ENCODE measurements at places on chromosomes 16 and 17. TPM values are rescaled to one million over a fixed set of nuclear protein-coding genes. Genes with fewer than 3 reads are reported as not detected.

DNA sequence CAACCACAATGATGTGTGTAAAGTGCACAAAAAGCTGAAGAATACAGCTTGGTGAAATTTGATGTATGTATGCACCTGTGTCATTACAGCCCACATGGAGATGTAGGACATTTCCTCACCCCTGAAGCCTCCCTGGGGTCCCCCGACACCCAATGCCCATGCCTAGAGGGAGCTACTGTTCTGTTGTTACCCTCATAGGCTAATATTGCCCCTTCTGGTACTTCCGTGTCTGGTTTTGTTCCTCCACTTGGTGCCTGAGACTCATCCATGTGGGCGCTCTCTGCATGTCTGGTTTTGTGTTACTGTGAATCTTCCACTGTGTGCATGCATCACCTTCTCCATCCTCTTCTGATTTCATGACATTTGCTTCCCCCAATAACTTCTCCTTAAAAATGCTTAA lies 18.6 kb downstream of the TNFRSF13B start:
- DNase-seq: no peak

DNA sequence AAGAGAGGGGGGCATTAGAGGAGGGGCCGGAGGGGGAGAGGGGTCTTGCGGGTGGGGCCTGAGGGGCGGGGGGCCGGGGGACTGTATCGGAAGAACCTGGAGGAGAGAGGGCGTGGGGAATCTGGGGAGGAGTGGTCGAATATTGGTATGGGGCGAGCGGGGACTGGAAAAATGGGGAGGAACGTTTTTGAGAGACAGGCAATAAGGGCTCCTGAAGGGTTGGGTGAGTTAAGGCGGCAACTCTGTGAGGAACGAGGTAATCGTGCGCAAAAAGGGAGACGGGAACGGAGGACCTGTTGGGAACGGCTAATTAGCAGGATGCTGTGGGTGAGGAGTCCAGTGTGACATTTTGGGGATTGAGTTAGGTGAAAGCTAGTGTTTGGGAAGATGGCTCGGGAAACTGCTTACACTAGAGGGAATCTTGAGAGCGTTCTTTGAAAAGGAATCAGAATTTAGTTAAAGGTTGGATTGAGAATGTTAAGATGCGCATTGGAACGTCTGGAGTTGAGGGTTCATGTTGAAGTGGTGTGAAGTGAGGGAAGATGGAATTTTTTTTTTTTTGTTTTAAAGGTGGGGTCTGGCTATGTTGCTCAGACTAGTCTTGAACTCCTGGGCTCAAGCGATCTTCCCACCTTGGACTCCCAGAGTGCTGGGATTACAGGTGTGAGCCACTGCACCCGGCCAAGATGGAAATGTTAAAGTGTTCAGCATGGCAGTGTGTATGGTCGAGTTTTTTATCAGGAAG lies 662 bp downstream of the WIPF2 start:
- DNase-seq: no peak

DNA sequence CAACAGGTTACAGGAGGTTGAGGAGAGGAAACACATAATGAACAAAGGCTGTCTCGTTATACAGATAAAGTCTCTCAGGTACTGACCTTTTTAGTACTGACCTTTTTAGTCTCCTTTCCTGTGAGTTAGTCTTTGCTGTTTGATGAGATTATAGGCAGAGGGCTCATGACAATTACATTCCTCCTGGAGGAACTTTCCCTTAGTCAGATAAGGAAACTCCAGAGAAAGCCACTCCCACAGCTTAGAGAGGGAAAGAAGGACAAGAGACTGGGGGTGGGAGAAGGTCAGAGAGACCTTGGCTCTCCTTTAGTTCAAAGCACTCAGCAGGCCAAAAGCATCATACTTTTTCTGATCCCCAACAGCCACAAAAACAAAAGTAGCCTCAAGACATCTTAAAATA lies 15.3 kb upstream of the PSMD7 start:
- DNase-seq: no peak

DNA sequence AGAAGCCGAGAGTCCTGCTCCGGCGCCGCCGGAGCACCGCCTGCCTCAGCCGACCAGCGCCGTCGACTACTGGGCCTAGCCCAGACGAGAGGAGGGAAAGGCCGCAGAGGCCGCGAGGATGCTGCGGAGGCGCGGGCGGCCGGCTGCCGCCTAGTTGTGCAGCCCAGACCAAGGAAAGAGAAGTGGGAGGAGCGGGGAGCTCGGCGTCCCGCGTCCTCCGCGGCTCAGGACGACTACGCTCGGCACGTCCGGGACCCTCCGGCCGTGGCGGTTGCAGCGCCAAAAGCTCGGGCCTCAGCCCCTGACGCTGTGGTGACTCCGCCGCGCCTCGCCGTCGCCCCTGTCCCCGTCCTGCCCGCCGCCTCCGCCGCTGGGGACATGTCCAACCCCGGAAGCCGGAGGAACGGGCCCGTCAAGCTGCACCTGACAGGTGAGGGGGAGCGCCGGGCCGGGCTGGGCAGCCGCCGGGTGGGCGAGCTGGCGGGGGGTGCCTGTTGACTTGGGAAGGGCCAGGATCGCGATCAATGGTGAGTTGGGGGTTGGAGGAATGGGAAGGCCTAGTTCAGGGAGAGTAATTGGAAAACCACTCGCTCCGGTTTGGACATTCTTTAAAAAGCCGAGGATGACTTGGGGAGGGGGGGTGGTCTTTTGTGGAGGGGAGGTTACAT lies 37.7 kb downstream of the RNF135 start:
- no peak for DNase-seq

GRCh38 chr17:41702712-41703111 lies 9.4 kb upstream of the GAST start:
- DNase-seq: no peak

- DNase-seq: no peak
Measured at GRCh38 chr17:80116921-80117380, 15.6 kb downstream of the GAA start.

DNA sequence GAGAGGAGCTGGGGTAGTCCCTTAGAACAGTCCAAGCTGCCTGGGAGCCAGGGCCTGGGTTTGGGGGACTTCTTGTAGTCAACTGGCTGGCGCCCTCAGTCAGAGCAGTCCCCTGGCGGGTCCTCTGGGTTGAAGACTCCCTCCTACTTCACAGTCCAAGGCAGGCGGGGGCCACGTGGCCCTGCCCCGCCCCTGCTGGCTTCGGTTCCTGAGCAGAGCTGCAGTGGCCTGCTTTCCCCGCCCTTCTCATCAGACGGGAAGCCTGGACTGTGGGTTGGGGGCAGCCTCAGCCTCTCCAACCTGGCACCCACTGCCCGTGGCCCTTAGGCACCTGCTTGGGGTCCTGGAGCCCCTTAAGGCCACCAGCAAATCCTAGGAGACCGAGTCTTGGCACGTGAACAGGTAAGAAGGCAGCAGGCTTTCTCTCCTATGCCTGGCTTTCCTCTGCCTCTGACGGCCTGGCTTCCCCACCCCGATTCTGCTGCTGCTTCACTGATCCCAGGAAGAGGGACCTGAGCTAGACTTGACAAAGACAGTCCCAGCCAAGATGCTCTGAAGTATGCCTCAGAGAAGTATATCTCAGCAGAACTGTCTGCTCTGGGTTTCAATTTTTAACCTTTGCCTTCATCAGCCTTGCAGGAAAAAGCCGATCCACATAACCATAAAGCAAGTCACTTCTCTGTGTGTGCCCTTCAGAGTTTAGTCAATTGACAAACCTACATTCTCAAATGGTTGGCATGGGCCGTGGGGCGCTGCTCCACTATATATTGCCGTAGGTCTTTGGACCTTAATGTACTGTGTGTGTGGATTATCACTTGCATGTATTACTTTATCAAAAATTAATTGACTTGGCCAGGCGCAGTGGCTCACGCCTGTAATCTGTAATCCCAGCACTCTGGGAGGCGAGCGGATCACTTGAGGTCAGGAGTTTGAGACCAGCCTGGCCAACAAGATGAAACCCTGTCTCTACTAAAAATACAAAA lies 56.3 kb downstream of the SF3B3 start:
- DNase-seq: no peak

DNA sequence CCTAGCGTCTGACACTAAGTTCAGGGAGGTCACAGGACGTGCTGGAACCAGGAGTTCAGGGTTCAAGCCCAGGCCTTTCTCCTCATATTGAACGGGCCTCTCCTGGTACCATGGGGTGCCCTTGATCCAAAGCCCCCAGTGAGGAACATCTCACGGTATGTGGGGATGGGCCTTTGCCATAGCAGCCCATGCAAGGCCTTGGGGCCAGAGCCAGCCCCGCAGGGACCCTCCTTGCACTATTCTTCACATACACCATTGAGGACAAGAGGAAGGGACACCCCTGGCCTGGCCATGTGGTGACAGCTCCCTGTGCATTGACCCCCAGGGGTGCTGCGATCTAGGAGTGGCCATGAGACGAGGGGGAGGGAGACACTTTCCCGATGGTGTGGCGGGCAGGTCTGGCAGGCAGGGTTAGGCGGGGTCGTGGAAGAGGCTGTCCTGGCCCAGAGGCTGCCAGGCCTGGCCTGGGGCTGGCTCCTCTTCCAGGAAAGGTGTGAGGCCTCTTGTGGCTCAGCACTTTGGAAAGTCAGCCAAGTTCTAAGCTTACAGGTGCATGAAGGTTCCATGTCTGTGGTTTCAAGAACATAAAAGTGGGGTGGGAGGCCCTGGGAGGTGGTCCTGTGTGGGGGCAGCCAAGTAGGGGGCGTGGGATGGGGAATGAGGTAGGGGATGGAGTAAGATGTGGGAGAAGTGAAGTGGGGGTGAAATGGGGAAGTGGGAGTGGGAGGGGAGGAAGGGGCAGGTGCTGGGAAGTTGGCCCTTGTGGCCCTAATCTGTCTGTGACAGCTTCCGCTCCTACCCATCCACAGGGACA lies 88.7 kb upstream of the CBX4 start:
- DNase-seq: no peak

DNA sequence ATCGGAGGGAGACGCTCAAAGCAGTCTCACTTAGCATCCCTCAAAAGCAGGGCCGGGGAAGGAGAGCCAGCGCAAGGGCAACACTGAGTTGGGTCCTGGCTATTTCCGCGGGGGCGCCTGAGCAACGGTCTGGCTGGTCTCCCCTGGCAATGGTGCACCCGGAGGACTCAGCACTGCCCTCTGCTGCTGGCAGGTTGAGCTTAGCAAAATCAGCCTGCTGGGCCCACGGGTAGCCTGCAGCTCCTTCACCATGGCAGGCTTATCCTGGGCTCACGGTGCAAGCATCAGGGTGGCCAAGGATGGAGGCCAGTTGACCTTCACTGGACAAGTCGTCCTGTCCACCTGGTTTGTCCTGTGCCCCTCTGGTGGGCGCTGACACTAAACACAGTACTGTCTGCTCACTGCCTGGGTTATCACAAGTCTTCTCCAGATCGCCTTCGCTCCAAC lies 14.4 kb upstream of the ALDH3A1 start:
- DNase-seq: peak; percentile 69

GRCh38 chr16:24821129-24821528 lies 24.6 kb upstream of the SLC5A11 start:
- no peak for DNase-seq

GRCh38 chr17:17385491-17385890 lies 82.3 kb downstream of the NT5M start:
- no peak for DNase-seq

DNA sequence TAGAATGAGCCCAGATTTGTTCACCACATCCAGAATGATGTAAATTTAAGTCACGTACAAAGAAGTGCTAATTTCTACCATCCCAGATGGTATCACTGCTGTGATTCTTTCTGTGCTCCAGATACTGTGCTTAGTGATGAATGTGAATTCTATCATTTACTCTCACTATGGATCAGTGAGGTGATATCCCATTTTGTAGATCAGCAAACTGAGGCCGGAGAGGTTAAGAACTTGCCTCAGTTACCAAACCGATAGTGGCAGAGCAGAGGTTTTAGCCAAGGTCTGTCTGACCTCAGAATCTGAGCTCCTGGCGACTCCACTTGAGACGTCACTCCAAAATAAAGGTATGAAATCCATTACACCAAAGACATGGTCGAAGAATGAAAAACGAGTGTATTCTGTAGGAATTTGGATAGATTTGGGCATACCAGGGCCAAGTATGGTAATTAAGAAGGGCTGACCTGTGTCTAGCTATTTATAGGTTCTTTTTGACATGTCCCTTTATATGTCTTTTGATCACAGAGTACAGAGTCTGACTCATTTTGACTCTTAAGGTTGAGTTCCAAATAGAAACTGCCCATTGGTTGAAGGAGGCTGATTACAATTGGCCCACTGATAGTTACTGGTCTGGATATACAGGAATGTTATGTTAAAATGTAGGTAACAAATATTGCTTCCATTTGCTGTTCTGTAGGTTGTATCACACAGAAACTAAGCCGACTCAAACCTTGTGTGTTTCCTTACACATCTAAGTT lies 10.0 kb downstream of the MAP2K6 start:
- no peak for DNase-seq

ZNF624 gene
- 4.1 TPM for total RNA-seq

ACSM5 gene
- 24.8 TPM for total RNA-seq

BIRC5 gene
- 1.3 TPM for total RNA-seq

KCNH4 gene
- total RNA-seq: 0.48 TPM
